Transverse colon (tissue), 4 donors: ENCODE measurements at places on chromosomes 13 and 19. TPM values are rescaled to one million over a fixed set of nuclear protein-coding genes. Genes with fewer than 3 reads are reported as not detected.

DNA sequence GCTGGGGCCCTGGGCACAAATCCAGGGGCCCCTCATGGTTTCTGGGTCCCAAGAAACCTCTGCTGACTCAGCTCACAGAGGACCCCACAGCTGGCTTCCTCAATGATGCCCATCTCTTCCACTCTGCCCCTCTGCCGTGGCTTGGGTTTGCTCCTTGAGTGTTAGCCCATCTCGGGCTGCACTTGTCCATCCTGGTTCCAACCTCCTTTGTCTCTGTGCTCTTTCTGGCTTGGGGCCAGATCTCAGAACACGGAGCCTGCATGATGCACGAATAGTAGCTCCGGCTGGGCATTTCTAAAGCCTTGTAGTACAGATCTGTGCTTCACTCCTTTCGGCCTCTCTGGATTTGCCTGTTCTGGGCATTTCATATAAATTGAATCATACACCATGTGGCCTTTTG is 53.8 kb downstream of the F2RL3 start:
- DNase-seq: no peak

GRCh38 chr19:17557466-17557865 is 2.0 kb downstream of the COLGALT1 start:
- DNase-seq: no peak

- DNase-seq: no peak
Measured at GRCh38 chr13:23855360-23855759, 33.8 kb downstream of the MIPEP start.

GRCh38 chr13:27808851-27809550 is 16.7 kb downstream of the GSX1 start:
- DNase-seq: no peak

DNA sequence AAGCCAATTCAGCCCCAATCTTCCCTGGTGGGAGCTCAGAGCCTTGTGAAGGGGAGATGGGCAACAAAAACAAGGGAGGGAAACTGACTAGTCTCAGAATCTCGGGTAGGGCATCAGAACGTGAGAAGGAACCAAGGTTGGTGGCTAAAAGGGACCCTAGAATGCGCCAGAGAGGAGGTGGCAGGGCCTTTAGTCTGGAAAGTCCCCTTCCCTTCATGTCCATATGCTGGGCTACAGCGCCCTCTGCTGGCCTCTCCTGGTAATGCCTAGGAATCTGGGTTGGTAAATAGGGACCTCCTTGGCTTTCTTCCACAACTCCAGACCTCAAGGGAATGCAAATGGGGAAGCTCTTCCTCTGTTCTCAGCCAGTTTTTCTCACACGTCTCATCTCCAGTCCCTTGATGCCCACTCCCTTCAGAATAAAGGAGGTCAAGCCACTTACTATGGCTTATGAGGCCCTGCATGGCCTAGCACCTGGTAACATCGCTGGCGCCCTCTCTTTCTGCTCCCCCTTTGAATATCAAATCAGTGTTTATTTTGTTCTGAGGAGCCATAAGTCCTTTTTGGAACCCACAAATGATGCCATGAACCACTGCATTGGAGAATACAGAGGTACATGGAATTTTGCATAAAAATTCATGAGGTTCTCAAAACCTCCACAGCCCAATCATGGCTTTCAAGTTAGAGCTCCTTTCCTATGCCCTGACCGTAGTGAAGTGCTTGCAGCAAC is 1.4 kb upstream of the CCDC97 start:
- peak; percentile 97 for DNase-seq

DNA sequence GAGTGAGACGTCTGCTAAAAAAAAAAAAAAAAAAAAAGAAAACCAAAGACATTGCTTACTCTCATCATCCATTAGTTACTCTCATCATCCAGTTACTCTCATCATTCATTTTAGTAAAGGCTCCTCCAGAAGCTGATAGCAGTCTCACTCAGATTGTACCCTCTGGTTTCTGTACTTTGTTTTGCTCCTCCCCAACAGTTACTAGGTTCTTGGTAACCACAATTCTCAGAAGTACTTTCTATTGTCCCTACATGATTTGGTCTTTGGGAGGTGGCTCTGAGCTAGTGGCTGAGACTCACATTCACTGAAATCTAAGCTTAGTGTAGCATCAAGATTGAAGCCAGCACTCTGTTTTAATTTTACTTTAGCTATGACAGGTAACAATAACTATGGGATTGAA is 14.3 kb downstream of the ERICH4 start:
- no peak for DNase-seq

DNA sequence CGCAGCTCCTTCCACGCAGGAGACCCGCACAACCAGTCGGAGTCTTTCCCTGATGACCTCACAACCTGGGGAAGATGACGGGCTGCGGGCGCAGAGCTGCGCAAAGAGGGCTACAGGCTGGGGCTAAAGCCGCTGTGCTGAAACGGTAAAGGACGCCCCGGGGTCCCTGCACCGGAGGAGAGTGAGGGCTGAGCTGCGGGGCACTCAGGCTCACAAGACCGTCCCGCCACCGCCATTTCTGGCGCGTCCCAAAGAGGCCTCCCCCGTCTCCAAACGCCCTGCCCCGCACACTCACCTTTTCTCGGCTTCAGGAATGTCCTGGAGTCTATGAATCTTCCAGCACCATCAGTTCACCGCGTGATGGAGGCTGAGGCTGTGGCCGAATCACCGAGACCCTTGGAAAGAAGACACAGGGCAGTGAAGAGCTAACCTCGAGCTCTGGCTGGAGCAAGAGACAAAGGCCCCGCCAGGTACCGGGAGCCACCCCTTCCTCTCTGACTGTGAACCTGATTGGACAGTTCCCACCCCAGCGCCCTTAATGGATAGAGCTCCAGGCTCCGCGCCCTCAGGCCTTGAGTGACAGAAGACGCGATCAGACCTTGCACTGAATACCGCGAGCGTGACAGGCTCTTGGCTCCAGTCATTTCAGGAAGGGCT is 41.8 kb upstream of the ZNF429 start:
- DNase-seq: peak; percentile 17

- no peak for DNase-seq
Measured at GRCh38 chr13:98622931-98623331, 46.0 kb upstream of the STK24 start.

DNA sequence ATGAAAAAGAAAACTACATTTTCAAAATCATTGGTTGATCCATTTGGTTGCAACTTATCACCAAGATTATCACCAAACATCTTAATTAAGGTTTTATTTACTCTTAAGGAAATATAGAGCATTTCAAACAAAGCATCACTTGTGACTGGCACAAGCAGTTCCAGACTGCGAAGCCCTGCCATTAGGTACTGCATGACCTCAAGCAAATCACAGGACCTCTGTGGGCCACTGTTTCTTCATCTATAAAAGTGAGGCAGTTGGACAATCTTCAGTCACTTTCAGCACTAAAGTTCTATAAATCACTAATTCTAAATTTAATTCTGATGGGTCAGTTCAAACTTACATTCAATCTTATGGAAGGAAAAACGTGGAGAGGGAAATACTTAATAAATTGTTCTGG is 2.0 kb downstream of the ELF1 start:
- DNase-seq: peak; percentile 43

DNA sequence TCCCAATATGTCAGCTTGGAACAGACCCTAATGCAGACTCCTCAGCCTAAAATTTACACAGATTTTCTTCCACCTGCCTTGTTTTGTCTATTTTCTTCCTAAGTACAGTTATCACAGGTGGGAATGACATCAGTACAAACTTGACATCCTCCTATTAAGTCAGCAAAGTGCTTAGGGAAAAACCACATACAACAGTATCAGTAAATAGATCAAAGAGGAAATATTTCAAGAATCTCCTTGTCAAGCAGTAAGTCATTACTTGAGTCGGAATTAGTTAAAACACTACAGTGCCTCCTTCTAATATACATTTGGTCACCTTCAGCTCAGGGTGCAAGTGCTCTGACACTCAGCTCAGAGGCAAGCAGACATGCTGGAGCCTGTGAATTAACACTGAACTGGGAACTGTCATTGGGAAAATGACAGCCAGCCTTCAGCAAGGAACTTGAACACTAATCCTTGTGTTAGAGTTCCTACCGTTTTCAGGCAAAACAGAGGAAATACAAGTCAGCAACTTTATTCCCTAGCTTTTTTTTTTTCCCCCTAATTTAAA is 394.3 kb upstream of the HTR2A start:
- DNase-seq: no peak

- DNase-seq: no peak
Measured at GRCh38 chr13:41763782-41764181, 197.1 kb downstream of the VWA8 start.

- peak; percentile 93 for DNase-seq
Measured at GRCh38 chr19:53868892-53869804, 1.5 kb downstream of the MYADM start.

S1PR5 gene
- total RNA-seq: not detected

CLC gene
- total RNA-seq: not detected

TEX26 gene
- not detected for total RNA-seq

RFPL4A gene
- not detected for total RNA-seq

RFX2 gene
- 7.9 TPM for total RNA-seq

TPTE2 gene
- total RNA-seq: not detected

ZNF541 gene
- not detected for total RNA-seq

GIPC3 gene
- total RNA-seq: 0.95 TPM
